ENCODE measurements at places on chromosomes 7 and 10.

GRCh38 chr7:5774790-5775189 is 6.7 kb downstream of the RNF216 start:
- no peak for DNase-seq

DNA sequence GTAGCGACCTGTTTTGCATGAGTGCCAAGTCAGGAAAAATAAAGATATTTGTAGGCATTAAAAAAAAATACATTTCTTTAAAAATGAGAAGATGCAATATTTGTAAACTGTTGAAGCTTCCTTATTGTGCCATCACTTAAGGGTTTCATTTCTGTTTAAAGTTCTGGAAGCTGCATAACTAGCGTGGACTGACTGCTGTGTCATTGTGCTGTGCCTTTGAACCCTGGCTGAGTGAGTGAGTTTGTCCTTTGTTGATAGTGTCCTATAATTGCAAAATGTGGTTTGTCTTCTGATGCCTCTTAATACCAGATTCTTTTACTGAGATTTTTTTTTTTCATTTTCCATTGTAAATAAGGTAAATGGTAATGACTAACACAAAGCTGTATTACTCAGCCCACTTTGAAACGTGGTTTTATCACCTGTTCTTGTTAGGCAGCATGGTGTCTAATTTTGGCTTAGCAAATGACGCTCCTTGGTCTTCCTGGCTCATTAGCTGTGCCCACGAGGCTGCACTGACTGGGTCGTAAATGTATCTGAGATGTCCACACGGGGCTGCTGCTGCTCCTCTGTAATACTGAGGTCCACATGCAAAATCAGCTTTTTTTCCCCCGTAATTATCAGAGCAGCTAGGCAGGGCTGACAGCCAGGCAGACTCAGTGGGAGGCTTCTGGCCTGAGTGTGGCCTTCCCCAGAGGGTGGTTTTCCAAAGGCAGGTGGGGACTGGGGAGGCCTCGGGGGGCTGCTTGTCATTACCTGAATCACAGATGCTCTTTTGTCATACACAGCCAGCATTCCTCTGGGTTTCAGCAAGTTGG is 14.8 kb downstream of the ZSCAN25 start:
- no peak for DNase-seq

- no peak for DNase-seq
These were observed at the start of gene PRR15 for GRCh38 chr7:29563590-29564495. Gene PRR15 (plus strand): TSS chr7:29563835. CDS start chr7:29566330, 2,495 bp downstream.

DNA sequence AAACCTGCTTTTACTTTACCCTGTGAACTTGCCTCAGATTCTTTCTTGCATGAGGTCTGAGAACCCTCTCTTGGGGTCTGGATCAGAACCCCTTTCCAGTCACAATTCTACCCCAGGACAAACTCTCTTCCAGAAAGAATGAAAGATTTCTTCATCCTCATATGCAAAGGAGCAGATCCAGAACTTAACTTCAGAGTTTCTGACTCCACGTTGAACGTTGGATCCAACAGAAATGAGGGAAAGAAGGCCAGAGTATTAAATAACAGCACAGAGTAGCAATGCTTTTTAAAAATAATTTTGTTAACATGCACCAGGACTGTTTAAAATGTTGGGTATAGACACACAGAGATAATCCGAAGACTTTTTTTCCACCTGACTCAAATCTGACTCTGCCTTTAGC is 632.9 kb upstream of the AUTS2 start:
- DNase-seq: no peak

- no peak for DNase-seq
These were observed 47.8 kb downstream of the SPAM1 start for GRCh38 chr7:123972831-123973230.

DNA sequence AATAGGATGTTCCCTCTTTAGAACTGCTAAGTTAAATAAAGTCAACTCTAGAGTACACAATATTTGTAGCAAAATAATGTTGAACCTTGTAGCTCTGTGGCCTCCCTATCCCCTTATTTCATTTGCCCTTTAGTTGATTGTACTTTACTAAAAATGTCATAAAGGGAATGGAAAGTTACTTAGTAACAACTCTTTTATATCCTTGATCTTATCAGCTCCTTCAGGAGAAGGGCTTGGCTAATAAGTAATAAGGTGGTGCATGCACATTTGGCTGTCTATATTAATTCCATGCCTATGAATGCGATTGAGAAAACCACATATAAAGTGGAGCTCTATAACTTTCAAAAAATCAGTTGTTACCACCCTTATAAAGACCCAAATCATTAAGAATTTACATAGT is 41.5 kb upstream of the GATA3 start:
- DNase-seq: no peak

DNA sequence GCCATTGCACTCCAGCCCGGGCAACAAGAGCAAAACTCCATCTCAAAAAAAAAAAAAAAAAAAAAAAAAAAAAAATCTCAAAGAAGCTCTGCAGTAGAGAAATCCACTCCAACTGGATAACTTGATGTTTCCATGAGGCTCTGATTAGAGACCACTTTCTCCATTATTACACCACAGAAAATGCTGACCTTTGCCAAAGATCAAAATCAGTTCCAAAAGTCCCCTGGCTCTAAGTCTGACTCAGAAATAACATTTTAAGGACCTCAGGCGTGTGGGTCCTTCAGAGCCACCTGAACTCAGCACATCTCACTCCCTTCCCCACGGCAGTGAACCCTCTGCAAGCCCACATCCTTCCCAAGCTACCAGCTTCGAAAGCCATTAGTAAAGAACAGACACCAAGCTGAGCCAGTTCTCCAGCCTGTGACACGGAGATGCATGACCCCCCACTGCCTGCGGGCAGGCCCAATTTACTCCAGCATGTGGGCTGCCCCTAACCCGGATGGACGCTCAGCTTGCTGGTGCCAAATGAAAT is 13.8 kb upstream of the TMEM120A start:
- DNase-seq: no peak

DNA sequence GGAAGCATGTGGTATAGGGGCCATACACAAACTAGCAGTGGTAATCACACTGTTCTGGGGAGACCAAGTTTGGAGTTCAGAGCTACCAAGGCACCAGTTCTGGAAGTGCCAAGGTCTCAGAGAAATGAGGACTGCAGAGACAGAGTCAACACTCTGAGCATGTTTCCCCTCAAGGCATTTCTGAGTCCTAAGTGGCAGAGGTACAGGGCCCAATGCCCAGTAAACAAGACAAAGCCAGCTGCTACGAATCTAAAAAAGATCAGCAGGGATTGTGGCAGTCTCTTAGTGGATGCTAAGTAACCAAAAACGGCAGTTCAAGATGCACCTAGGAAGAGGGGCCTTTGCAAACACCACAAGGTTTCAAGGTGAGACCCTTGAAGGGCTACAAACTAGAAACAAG is 271.9 kb downstream of the TNS3 start:
- DNase-seq: no peak

DNA sequence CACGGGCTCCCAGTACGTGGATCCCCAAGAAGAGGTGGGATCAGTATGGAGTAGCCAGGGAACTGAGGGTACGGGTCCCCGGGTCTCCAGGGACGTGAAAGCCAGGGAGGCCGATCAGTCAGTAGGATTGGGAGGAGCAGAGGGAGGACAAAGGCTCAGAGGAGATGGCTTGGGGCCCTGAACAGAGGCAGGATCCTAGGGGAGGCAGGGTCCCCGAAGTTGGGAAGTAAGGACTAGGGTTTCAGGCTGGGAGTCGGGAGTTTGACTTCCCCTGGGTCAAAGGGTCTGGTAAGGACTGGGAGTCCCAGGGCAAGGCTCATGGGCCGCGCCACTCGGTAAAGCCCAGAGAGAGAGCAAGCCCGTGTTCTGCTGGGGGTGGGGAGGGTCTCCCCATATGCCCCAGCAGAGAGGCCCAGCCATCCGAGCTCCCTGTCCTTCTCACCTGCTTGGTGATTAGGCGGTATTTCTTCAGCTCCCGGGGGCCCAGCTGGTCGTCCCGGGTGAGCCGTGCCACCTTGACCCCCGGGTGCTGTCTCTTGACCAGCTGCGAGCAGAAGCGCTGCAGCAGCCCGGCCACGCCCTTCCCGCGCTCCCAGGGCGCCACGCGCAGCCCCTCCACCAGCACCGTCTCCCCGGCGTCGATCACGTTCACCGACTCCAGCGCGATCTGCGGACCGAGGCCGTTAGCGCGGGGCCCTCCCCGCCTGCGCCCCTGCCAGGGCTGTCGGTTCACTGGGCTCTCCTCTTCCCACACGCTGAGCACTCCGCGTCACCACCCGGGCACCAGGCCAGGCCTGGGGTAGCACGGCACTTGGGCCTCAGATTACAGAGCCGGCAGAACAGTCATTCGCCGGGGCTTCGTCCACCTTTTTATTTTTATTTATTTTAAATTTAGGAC is 7.0 kb downstream of the NAT16 start:
- DNase-seq: peak; percentile 66

GRCh38 chr10:128150561-128150960 is 24.3 kb upstream of the MKI67 start:
- DNase-seq: no peak

DNA sequence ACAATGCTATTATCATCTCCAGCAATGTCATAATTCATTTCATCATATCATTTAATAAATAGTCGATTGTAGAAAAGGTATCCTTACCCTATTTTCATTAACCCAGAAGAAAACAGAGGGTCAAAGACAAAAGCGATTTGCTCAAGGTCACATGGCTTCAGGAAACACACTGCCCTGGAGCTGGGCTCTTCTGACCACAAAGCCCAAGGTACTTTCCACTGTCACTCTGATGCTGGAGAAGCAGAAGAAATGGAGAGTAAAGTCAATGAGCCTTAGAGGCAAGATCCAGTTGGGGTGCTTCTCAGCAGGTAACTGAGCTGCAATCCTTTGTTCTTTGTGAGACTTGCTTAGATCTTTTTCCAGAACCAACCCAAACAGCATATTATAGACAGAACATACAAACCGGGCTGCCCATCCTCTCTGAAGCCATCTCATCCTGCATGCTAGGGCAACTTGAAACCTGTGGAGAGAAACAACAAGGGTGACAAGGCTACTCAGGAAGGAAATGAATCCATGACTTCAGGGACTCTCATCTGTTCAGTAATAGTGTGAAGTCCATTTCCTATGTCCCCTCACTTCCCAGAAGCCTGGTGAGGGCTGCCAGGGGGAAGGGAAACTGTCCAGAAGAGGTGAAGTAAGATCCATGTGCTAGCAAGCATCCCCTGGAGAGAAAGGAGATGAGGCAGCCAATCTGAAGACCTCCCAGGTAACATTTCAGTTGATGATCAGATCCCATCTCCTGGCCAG is 148.6 kb upstream of the SVIL start:
- no peak for DNase-seq

DNA sequence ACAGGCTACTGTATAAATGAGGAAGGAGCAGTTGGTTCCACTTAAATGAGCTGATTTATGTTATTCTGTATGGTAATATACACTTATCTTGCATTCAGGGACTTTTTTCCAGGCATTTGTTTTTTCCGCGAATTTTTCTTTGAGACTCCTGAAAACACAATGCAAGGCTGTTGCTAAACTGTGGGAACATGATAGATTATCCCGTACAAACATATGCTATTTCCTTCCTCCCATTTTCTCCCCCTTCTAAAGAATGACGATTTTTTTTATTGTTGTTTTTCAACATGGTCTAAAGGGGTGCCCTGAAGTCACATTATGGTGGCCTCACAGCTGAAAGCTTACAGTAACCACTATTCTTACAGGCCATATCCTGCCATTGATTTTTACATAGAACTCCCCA is 523.9 kb upstream of the NRP1 start:
- DNase-seq: no peak

DNA sequence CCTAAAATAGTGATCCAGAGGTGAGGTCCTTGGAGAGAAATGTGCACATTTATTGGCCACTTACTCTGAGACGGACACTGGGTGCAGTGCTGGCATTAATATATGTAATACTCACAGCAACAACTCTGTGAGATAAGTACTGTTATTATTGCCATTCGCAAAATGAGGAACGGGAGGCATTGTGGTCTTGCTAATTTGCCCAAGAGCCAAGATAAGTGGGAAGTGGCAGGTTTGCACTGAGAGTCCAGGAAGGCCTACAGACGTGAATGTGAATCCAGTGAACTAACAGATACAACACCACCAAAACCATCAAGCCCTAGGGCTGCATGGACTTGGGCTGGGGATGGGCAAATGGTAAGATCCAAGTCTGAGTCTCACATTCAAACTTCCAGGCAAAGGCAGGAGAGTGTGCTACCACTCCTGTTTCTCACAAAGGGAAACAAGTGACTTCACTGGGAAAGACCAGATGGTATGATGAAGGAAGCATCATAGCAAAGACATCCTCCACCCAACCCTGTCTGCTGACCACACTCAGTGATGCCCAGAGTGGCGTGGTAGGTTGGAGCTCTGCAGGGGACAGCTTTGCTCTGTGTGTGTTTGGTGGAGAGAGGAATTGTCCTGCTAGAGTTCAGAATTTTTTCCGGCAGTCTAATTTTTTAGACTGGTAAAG is 19.2 kb downstream of the TMEM273 start:
- DNase-seq: no peak

DNA sequence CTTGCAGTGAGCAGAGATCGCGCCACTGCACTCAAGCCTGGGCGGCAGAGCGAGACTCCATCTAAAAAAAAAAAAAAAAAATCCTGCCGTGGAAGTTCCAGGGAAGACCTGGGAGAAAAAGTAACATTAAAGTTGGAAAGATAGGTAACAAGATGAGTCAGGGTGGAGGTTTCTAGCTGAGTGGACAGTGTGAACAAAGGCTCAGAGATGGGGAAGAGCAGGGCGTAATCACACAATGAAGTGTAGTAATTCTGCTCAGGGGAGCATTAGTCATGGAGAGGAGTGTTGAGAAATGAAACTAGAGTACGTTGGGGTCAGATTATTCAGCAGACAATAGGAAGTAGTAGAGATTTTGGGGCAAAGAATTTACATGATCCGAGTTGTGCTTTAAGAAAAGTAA is 21.6 kb upstream of the WASL start:
- peak; percentile 31 for DNase-seq

DNA sequence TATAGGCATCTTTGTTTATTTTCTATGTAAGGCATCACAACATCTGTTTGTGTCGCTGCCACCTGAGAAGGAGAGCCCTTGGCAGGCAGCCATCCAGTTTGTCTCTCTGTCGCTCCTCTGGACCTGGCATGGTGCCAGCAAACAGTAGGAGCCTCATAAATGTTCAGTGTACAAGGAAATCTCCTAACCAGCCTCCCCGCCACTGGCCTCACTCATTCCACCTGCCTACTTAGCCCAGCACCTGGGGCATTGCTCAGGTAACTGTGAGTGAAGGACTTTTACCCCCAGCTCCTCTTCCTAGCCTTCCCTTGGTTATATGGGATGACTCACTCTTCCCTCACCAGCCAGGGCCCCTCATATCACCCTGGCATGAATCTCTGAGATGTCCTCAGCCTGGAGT is 61.7 kb upstream of the NPTX2 start:
- no peak for DNase-seq
